ENCODE measurements at places on chromosomes 13 and 19.

- H3K27me3 ChIP-seq = peaks cover 13% of the 10 kb centered on the region
- no peak overlapping the region for H3K4me3 ChIP-seq
- no peak for DNase-seq
- H3K4me1 ChIP-seq = peaks cover 14% of the 10 kb centered on the region
Measured at GRCh38 chr19:54422136-54422535, 6.9 kb downstream of the TTYH1 start.

GRCh38 chr19:35031072-35031881 lies 1.0 kb downstream of the SCN1B start:
- no peak overlapping the region for H3K27ac ChIP-seq
- no peak for DNase-seq
- peaks cover 6% of the 10 kb centered on the region for H3K27me3 ChIP-seq
- H3K4me1 ChIP-seq = peaks cover 15% of the 10 kb centered on the region

GRCh38 chr19:1634242-1634937 lies 18.0 kb downstream of the TCF3 start:
- H3K36me3 ChIP-seq = peaks cover 45% of the 10 kb centered on the region
- no peak overlapping the region for H3K4me3 ChIP-seq
- no peak for DNase-seq
- H3K27me3 ChIP-seq = no peaks in the 10 kb centered on the region
- no peaks in the 10 kb centered on the region for H3K4me1 ChIP-seq
- no peak overlapping the region for H3K27ac ChIP-seq

GRCh38 chr13:73477441-73477840 lies 418.6 kb downstream of the KLF5 start:
- no peak for DNase-seq
- no peaks in the 10 kb centered on the region for H3K36me3 ChIP-seq
- no peaks in the 10 kb centered on the region for H3K4me1 ChIP-seq

- H3K27me3 ChIP-seq = no peaks in the 10 kb centered on the region
- DNase-seq = no peak
- no peaks in the 10 kb centered on the region for H3K36me3 ChIP-seq
- no peak overlapping the region for H3K27ac ChIP-seq
Measured at GRCh38 chr19:51784109-51784785, 10.7 kb upstream of the FPR3 start.

DNA sequence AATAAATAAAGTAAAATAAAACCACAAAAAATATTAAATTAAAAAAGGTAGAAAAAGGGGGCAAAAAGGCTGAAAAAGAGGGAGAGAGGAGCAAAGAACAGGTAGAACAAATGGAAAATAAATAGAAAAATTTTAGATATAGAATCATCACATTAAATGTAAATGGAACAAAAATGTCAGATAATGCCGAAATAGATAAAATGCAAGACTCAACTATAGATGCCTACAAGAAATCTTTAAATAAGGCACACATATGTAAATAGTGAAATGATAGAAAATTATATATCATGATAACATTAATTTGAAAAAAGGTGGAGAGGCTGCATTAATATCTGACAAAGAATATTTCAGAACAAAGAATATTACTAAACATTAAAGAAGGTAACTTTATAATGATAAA lies 477.1 kb upstream of the SPRY2 start:
- H3K27ac ChIP-seq = no peak overlapping the region
- DNase-seq = no peak
- H3K4me1 ChIP-seq = no peaks in the 10 kb centered on the region
- no peak overlapping the region for H3K4me3 ChIP-seq

DNA sequence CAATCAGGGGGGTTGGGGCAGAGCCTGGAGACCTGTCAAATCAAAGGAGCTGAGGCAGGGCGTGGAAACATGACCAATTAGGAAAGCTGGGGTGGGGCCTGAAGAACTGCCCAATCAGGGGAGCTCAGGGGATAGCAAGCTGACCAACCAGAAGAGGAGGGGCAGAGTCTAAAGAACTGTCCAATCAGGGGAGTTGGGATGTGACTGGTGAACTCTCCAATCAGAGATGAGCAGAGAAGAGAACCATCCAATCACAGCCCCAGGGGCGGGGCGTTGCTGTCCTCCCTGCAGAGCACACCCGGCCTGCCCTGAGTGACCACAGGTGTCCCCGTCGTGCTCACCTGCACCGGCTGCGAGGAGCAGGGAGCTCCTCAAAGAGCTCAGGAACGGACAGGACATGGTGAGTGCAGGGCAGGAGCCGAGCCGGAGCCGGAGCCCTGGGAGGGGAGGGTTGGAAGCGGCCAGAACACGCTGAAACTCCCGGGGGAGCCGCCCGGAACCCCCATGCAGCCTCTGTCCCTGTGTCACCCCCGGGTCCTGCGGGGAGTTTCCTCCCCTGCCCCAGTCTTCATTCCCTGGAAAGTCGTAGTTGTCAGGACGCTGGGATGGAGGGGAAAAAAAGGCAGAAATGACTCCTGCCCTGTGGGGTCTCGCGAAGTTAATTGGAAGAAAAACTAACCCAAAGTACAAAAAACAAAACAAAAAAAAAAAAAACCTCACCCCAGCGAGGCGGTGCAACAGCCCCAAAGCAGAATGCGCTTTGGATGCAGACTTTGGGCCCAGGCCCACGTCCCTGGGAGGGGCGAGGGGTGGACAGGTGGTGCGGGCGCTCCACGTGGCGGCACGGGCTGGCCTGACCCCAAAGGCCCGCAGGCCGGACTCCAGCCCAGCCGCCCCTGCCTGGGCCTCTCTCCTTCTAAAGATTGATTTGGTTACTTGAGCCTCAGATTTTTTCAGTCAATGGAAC lies at the start of gene ZNF556:
Gene ZNF556, plus strand, starts transcription at position 311 of the 967 bp plus-strand sequence. Its CDS starts 87 bp downstream, at position 398.
- H3K4me1 ChIP-seq = peaks cover 2% of the 10 kb centered on the region
- no peak for DNase-seq
- H3K4me3 ChIP-seq = no peak within 1 kb of the TSS
- no peak within 1 kb of the TSS for H3K27ac ChIP-seq

DNA sequence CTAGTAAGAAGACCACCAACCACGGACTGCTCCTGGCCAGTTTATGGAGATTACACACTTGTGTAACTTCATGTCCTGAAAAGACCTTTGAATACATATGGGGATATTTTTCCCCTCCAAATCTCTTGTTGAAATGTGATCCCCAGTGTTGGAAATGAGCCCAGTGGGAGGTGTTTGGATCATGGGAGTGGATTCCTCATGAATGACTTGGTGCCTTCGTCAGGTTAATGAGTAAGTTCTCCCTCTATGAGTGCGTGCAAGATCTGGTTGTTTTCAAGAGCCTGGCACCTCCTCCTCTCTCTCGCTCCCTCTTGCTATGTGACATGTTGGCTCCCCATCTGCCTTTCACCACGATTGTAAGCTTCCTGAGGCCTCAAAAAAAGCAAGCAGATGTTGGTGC lies 769.0 kb upstream of the SLITRK1 start:
- no peak for DNase-seq

DNA sequence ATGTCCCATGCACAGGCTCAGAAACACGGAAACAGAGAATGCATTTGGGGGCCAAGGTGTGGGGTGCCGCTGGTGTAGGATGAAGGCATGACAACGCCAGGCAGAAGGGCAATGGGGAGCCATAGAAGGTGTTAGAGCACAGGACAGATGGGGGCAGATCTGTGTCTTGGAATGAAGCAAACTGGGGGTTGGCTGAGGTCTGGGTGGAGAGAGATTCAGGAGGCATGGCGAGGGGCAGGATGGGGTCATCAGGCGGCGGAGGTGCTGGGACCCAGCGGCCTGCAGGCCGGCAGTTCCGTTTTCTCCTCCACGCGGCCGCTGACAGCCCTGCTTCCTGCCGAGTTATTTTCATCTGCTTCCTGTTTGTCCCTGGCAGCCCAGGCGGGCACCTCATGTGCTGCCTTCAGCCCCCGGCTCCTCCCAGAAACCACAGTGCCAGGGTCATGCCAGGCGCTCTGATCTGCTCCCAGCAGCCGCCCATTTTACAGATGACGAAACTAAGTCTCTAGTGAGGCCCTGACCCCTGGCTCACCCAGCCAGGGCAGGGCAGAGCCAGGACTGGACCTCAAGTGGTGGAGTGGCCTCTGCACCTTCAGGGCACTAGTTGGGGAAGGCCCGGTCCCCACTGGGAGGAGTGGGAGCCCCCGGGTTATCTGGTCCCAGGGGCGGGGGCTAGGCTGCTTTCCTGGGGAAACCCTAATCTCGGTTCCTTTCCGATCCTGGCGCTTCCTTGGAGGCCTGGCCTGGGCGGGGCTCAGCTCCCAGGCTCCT lies 2.2 kb downstream of the ARHGAP45 start:
- H3K4me1 ChIP-seq = peaks cover 87% of the 10 kb centered on the region
- peaks cover 57% of the 10 kb centered on the region for H3K36me3 ChIP-seq
- peak; percentile 64 for DNase-seq
- H3K27ac ChIP-seq = peak overlapping the region; percentile 98

- H3K27ac ChIP-seq = no peak overlapping the region
- H3K36me3 ChIP-seq = no peaks in the 10 kb centered on the region
- H3K4me1 ChIP-seq = peaks cover 5% of the 10 kb centered on the region
- H3K4me3 ChIP-seq = no peak overlapping the region
- DNase-seq = no peak
- H3K27me3 ChIP-seq = peaks cover 9% of the 10 kb centered on the region
Measured at GRCh38 chr19:13937479-13938300, 527 bp downstream of the PODNL1 start.

- no peaks in the 10 kb centered on the region for H3K27me3 ChIP-seq
- no peak overlapping the region for H3K27ac ChIP-seq
- DNase-seq = no peak
- H3K4me1 ChIP-seq = peaks cover 38% of the 10 kb centered on the region
Measured at GRCh38 chr19:4976401-4977298, 7.7 kb downstream of the KDM4B start.

DNA sequence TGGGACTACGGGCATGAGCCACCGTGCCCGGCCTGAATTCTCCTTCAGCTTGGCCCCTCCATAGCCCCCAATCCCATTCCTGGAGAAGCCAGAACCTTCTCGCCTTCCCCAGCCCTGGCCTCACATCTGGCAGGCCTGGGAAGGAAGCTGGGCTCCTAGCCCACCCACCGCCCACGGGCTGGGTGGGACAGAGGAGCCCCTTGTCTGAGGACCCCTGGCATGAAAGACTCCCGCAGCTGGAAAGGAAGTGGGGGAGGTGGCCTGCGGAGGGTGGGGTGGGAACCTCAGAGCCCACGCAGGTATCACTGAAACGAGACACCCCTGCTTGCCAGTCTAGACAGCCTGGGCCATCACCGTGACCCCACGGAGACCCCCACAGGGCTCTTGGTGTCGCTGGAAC lies 7.7 kb upstream of the NANOS3 start:
- DNase-seq = no peak
- no peak overlapping the region for H3K4me3 ChIP-seq
- H3K27me3 ChIP-seq = peaks cover 37% of the 10 kb centered on the region
- no peak overlapping the region for H3K27ac ChIP-seq

DNA sequence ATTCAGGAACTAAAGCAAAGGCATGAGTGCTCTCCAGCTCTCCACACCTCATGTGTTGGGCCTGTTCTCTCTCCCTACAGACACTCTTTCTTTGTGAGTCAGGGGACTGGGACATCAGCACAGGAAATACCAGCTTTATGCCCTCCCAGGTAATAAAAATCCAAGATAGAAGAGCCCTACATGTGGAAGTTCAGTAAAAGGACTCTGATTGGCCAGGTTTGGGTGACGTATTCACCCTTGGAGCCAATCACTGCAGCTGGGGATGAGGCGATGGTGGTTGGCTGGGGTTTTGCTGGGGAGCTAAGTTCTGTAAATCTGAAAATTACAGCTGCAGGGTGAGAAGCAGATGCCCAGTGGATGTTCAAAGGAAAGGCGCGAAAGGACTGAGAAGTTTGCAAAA lies 32.5 kb downstream of the CCDC70 start:
- H3K27me3 ChIP-seq = no peaks in the 10 kb centered on the region
- H3K36me3 ChIP-seq = no peaks in the 10 kb centered on the region
- no peaks in the 10 kb centered on the region for H3K4me1 ChIP-seq
- H3K27ac ChIP-seq = no peak overlapping the region
- H3K4me3 ChIP-seq = no peak overlapping the region

GRCh38 chr13:85659493-85659892 lies 139.7 kb downstream of the SLITRK6 start:
- no peaks in the 10 kb centered on the region for H3K36me3 ChIP-seq
- no peaks in the 10 kb centered on the region for H3K27me3 ChIP-seq
- DNase-seq = no peak
- no peak overlapping the region for H3K4me3 ChIP-seq
- H3K27ac ChIP-seq = no peak overlapping the region

DNA sequence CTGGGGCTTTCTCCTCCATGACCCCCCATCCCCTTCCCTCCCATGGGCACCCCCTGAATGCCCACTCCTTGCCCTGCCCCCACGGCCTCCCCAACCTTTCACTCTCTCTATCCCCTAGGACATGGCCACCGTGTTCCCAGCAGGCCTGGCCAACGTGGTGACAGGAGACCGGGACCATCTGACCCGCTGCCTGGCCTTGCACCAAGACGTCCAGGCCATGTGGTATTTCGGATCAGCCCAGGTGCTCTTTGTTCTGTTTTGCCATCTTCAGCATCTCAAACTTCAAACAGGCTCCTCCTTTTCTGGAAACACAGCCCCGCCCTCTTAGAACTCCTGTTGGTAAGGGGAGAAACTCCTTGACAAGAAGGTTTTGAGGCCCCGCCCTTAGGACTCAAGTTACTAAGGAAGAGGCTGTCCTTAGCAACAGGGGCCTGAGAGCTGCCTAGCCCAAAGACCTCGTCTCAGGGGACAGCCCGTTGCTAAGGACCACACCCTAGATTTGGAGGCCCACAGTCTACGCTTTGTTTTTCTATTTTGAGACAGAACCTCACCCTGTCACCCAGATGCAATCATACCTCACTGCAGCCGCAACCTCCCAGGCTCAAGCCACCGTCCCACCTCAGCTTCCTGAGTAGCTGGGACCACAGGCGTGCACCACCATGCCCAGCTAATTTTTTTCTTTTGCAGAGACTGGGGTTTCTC lies 5.1 kb upstream of the FLT3LG start:
- peak overlapping the region; percentile 86 for H3K27ac ChIP-seq
- peaks cover 96% of the 10 kb centered on the region for H3K4me1 ChIP-seq
- peaks cover 32% of the 10 kb centered on the region for H3K36me3 ChIP-seq

DNA sequence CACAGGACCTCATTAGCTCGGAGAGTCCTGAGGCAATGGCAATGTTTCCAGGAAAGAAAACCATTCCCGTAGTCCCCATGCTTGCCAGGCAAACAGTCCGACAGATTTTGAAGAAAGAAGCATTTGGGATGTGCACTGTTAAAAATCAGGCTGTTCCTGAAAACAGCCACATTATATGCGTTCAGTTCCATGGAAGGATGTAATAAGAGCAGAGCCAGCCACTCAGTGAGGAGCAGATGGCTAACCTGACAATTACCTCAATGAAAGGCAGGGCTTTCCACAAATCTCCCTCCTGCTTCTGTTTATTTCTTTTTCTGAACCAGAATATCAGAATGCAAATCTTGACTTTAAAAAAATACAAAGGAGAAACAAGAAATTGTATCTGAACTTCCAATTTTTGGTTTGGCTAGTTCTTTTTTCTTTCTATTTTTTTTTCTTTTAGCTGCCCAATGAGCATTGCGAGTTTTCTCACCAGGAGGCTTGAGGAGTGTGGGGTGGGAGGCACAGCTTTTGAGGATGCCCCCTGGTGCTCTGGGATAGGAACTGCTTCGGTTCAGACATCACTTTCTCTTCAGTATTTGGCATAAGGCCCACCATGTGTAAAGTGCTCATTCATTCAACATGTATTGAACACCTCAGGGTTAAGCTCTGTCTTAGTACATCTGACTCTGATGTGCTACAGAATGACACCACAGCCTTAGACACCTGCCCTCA lies 124.2 kb downstream of the TBC1D4 start:
- H3K27me3 ChIP-seq = no peaks in the 10 kb centered on the region
- H3K27ac ChIP-seq = no peak overlapping the region
- no peak overlapping the region for H3K4me3 ChIP-seq
- no peaks in the 10 kb centered on the region for H3K4me1 ChIP-seq
- peak; percentile 23 for DNase-seq

- H3K27ac ChIP-seq = peak within 1 kb of the TSS; percentile 97
- peak; percentile 92 for DNase-seq
- peak within 1 kb of the TSS; percentile 87 for H3K4me3 ChIP-seq
- no peaks in the 10 kb centered on the region for H3K27me3 ChIP-seq
- no peaks in the 10 kb centered on the region for H3K36me3 ChIP-seq
- peaks cover 49% of the 10 kb centered on the region for H3K4me1 ChIP-seq
Measured at GRCh38 chr19:49812997-49813861, at the start of gene FUZ. FUZ (minus strand) TSS chr19:49813292; CDS start chr19:49813106, 186 bp downstream.

All from CD4-positive, alpha-beta T cell (primary cell).